Type B pancreatic cell (in vitro differentiated cells): ENCODE measurements at places on chromosomes 12 and 14. TPM values are rescaled to one million over a fixed set of nuclear protein-coding genes. Genes with fewer than 3 reads are reported as not detected.

CIROP gene
- total RNA-seq, result 0.19 and 0.40 TPM in 2 replicates

NAV3 gene
- total RNA-seq, result 5.6 and 24.9 TPM in 2 replicates

DNA sequence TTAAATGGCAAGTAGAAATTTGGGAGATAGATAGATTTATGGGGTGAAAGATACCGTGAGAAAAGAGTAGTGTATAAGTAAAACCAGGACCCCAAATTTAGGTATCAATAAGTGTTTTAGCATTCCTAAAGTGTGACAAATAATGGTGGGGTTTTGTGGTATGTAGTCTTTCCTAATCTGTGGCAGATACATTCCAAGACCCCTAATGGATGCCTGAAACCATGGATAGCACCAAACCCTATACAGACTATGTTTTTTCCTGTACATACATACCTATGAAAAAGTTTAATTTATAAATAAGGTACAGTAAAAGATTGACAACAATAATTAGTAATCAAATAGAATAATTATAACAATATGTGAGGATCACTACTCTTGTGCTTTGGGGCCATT lies 14.4 kb upstream of the TCP11L2 start:
- no peak for DNase-seq

DNA sequence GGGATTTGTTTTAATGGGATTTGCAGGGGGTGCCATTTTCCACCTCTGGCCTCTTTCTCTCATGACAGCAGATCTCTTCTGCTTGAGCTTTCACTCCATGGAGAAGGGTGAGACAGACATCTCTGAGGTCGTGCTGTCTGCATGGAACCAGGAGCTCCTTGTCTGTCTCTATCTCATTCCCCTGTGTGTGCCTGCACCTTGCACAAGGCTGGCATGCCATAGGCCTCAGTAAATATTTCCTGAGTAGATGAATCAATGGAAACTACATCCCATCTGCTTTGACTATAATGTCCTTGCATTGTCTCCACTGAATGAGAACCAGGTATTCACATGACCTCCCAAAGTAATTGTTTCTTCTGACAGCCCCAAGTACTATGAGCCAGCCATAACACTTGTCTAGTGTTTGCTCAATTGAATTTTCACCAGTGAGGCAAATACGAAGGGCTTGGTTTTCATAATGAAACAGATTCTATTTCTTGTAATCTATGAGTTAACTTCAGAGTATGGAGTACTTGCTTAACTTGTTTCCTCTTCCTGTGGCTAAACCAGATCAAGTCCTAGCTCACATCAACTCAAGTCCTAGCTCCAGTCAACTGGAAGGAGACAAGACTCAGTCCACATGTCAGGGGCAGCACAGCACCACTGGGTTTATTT lies 32.3 kb downstream of the KCNK13 start:
- no peak for DNase-seq

GRCh38 chr14:81220580-81220829 lies 254 bp downstream of the GTF2A1 start:
- DNase-seq, result no peak

DNA sequence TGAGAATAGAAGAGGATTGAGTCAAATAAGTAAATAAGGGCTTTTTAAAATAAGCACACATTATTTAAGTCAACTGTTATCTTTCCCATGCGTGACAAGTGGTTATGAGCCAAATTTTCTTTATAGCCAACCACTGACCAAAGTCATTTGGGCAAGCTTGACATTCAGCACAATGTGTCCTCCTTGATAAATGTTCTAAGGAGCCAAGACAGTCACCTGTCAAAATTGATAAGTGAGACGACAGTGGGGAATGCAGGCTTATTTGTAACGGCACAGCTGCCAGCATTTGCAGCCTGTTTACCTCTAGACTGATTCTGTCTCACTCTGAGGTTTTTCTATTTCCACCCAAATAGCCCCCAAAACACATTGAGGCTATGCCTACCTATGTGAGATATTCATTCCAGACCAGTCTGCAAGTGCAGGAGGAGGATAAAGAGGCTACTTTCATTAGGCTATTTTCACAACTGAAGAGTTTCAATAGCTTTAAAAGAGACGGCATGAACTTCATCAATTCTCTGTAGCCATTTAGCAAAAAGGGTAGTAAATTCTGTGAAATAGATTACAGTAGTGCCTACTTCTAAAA lies 339.5 kb downstream of the PDZRN4 start:
- DNase-seq, result no peak

DNA sequence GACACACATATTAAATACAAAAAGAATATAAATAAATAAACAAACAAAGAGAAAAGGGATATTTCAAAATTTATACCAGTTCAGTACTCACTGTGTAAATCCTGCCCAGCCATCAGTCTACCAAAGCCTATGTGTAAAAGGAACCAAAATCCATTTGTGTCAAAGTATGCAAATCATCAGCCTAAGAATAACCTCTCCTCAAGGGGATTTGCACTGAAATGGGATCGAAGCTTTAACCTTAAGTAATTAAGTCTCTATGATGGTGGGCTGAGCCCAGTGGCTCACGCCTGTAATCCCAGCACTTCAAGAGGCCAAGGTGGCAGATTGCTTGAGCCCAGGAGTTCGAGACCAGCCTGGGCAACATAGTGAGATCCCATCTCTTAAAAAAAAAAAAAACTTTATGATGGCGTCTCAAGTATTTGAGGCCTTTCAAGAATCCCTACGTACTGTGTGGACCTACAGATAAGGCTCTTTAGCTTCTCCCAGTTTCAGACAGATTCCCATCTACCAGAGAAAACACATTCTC lies 57.8 kb upstream of the METAP2 start:
- no peak for DNase-seq

DNA sequence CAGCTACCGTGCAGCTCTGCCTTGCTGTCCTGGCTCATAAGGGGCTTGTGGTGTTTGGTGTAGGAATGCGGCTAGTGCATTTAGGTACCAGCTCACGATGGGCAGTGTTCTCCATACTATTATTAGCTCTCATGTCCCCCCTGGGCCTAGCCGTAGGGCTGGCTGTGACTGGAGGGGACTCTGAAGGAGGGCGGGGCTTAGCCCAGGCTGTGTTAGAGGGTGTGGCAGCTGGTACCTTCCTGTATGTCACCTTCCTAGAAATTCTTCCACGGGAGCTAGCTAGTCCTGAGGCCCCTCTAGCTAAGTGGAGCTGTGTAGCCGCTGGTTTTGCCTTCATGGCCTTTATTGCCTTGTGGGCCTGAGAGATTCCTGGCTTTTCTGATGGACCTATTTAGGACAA lies 2.1 kb downstream of the SLC39A2 start:
- no peak for DNase-seq
